ENCODE measurements at places on chromosomes 13 and 19. TPM values are rescaled to one million over a fixed set of nuclear protein-coding genes. Genes with fewer than 3 reads are reported as not detected.

ZNF544 gene
- 46.4 TPM for total RNA-seq

ZNF345 gene
- total RNA-seq = 9.8 TPM

LGI4 gene
- 15.5 TPM for total RNA-seq

PSG4 gene
- total RNA-seq = 1.5 TPM

WTIP gene
- 14.9 TPM for total RNA-seq
